ENCODE measurements at places on chromosomes 5 and 9. TPM values are rescaled to one million over a fixed set of nuclear protein-coding genes. Genes with fewer than 3 reads are reported as not detected.

ARHGEF39 gene
- 34.0 TPM for total RNA-seq

DNA sequence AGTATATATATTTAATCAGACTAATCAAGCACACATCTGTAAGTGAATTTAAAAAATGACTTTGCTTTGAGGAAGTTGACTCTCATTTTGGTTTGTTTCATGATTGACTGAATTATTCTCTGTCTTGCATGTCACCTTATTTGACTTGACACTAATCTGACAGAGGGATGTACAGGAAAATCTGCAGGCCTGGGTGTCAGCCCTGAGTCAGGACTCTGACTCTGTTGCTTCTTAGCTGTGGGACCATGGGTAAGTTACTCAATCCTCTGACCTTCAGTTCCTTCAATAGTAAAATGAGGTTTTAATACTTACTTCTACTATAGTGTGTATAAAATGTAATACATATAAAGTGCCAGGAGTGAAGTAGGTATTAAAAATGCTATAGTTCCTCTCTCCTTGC is 415.9 kb downstream of the ARHGEF28 start:
- DNase-seq = no peak

DNA sequence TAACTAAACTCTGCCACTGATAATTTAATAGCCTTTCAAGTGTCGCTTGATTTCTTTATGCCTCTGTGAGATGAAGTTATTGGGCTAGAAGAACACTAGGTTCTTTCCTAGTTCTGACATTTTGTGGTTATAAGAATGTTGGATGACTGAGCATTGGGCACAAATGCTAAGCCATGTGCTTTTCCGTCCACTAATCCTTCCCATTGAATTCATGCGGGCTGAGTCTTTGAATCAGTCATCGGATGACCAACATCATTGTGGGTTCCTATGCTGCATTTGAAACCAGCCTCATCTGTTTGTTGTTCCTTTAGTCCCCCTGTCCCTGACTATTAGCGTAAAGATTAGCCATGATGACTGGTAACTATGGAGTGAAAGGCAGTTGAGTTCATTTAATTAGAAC is 58.5 kb downstream of the ALDH1A1 start:
- DNase-seq = no peak

DNA sequence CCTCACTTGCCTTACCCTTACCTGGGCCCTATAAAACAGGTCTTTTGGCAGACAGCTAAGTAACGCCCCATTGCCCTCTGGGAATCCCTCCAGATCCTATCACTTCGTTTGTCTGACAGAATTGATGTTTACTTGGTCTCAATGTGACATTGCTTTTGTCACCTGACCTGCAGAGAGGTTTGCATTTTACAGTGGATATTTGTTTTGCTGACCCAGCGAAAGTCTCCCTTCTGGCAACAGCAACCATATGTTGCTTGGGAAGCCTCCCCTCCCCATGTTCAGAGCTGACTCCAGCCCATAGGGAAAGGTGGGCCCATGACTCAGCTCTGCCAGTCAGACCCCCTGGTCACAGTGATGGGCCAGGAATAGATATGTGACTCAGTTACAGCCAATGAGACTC is 54.0 kb upstream of the LARP1 start:
- no peak for DNase-seq

ECSCR gene
- total RNA-seq = not detected

DNA sequence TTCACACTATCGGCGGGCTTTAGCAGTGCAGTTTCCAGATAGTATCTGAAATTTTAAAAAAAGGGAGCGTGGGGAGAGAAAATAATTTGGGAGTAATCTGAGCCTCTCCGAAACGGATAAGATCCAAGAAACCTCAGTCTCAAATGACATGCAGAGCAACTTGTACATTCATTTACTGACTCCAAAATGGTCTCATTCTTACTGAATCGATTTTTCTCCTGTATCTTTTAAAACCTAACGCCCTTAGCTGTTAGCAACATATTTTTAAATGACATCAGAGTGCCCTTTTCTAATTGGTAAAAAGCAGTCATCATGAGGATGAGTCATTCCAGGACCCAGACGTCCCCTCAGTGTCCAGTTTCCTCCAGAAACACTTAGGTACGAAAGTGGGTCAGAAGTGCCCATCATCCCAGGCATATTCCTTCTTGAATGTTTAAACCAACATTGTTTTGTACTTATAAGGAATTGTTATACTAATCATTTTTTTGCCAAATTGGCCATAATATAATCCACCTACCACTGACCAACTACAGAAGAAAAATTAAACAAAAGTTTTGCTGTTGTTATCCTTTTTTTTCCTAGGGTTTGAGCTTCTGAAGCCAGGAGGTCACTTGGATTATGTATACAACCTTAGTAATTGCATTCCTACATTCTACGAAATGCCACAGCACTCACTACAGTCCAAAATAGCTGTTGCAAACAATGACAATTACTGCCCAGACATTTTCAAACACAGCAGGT is 354.4 kb downstream of the ADAMTS6 start:
- no peak for DNase-seq

MAP3K1 gene
- 6.2 TPM for total RNA-seq

PDE6A gene
- 0.33 TPM for total RNA-seq

DEPDC1B gene
- 22.2 TPM for total RNA-seq

CER1 gene
- not detected for total RNA-seq

GRCh38 chr5:112642885-112643284 is 94.8 kb upstream of the APC start:
- no peak for DNase-seq

DNA sequence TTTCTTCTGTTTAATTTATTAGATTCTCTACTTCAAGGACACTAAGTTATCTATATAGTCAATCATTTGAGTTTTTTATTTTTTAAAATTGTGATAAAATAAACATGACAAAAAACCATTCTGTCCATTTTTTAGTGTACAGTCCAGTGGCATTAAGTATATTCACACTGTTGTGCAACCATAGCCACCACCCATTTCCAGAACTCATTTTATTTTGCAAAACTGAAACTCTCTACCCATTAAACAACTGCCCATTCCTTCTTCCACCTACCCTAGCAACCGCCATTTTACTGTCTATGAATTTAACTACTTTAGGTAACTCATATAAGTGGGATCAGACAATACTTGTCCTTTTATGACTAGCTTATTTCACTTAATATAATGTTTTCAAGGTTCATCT is 275.6 kb downstream of the SH3GL2 start:
- no peak for DNase-seq

PCDHB4 gene
- total RNA-seq = 0.26 TPM

DNA sequence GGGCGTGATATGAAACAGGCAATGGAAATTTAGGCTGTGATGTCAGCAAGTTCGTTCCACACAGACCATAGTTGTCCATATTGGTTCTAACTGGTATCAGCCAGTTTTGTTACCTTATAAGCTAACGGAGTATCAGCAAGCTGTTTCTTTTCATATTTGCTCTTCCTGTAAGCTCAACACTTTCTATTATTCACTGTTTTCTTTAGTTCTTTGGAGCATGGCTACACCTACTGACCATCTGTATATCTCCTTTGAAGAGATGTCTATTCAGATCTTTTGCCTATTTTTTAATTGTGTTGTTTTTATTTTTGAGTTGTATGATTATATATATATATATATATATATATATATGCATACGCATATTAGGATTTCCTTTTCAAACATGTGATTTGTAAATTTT is 1057.2 kb upstream of the CDH10 start:
- DNase-seq = no peak

- no peak for DNase-seq
Observed at GRCh38 chr9:92176800-92177185, 61.6 kb upstream of the SPTLC1 start.

- no peak for DNase-seq
Observed at GRCh38 chr9:95045751-95046150, 271.8 kb downstream of the FANCC start.

DNA sequence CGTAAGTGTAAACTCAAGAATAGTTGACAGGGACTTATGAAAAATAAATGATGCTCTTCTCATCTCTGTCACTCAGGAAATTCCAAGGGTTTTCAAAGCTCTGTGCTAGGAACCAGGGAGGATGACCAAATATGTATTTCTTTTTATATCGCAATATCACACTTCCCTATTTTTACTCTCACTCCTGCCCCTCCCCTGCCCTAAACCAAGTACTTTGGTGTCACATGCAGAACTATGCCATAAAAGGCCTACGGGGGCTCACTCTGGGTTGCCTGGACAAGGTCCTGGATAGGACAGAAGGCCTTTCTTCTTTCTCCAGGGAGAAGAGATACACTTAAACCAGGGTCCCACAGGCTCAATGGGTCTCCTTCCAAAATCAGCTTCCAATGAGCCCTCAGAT is 8.3 kb upstream of the RETREG1 start:
- no peak for DNase-seq

CAVIN4 gene
- 0.82 TPM for total RNA-seq

DNA sequence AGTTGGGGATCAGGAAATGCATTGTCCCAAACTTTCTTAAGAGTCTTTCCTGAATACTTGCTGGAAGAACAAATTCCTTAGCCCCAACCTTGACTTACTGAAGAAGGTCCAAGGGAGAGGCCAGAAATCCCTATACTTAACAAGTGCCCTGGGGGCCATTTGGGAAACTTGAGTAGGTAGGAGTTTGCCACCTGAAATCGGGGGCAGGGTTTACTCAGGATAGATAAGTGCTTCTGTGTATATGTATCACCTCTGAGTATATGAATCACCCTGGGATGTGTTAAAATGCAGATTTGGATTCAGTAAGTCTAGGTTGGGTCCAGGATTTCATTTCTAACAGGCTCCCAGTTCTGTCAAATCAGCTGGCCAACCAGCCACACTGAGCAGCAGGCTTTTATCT is 47.9 kb upstream of the MYO10 start:
- no peak for DNase-seq

DNA sequence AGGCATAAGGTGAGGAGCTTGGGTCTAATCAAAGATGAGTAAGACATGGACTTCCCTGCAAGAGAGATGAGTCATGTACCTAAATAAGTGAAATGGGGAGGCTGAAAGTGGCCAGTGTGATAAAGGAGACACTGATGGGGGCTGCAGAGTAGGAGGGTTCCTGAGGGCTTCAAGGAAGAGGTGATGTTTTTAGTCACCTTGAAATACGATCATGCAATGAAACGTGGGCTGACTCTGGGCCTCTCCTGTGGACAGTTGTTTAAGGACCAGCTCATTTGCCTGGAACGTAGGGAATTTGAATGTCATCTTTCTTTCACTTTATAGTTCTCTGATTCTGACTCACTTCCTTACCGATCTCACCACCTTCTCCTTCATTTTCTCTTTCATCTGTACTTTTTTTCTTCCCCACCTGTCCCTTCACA is 49.6 kb upstream of the CPLX2 start:
- DNase-seq = no peak

DNA sequence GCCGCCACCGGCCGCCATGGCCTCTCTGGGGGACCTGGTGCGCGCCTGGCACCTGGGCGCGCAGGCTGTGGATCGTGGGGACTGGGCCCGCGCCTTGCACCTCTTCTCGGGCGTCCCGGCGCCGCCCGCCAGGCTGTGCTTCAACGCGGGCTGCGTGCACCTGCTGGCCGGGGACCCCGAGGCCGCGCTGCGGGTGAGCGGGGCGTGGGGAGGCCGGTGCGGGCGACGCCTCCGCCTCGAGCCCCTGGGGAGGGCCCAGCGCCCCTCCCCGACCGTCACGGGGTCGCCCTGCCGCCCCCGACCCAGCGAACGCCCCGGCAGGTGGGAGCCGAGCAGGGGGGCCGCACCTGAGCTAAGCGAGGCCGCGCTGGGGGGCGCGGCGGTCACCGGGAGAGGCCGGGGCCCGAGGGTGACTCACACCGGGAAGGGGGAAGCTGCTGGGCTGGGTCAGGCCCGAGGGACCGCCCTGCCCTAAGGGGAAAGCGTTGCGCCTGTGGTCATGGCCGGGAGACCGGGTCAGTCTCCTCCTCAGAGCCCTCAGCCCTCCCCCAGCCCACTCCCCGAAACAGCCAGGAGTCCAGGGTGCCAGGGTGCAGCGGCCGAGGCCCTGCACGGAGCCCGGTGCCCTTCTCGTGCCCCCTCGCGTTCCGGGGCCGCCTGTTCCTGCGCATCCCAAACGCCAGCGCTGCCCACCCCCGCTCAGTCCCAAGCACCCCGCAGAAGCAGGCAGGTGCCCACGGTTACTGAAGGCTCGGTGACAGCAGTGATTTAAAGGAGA is 510 bp downstream of the NOXA1 start:
- DNase-seq = no peak

ADGRV1 gene
- total RNA-seq = 0.49 TPM

KCNV2 gene
- total RNA-seq = not detected
